Hepatocyte (in vitro differentiated cells): ENCODE measurements at places on chromosomes 5 and 9.

- DNase-seq, result no peak
Observed at GRCh38 chr5:8848997-8849594, 696.8 kb downstream of the SEMA5A start.

DNA sequence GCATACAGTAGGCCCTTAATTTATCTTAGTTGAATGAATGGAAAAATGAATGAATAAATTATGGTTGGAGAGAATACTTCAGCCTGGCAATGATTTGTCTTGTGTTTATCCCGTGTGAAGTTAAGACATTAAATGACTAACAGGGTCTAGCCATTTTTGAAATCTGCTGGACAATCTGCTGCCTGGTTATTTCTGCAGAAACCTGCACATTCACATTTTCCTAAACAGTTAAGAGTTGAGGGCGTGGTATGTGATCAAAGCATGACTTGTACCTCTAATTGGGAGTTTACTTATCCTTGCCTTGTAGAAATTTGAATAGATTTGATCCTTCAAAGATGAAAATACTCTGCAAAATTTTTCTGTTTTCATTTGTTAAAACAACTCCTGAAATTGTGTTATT lies 34.6 kb upstream of the NDFIP1 start:
- DNase-seq, result no peak

- no peak for DNase-seq
Observed at GRCh38 chr5:173778784-173779304, 109.3 kb upstream of the CPEB4 start.

DNA sequence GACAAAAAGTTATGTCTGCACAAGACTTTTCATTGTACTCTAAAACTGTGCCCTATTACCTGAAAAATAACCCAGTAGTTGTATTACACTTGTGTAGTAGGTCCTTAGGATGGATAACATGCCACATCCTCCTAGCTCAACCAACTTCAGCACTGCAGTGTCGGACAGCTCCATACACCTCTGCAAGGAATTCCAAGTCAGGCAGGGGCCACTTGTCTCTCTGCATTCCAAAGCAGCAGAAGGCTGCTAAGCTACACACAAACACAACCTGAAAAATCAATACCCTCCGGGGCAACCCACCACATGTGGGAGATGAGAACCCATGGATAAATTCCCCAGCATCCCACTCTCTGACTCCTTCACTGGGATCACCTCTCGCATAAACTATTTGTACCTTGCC lies 50.2 kb downstream of the MED10 start:
- peak; percentile 64 for DNase-seq

- DNase-seq, result no peak
Observed at GRCh38 chr9:122248448-122248865, 16.2 kb downstream of the RBM18 start.

- DNase-seq, result no peak
Observed at GRCh38 chr9:111005746-111006470, 32.4 kb downstream of the LPAR1 start.

GRCh38 chr9:83956436-83957247 lies 23.4 kb downstream of the HNRNPK start:
- DNase-seq, result no peak

GRCh38 chr5:53819482-53819881 lies 259.0 kb downstream of the NDUFS4 start:
- DNase-seq, result no peak

DNA sequence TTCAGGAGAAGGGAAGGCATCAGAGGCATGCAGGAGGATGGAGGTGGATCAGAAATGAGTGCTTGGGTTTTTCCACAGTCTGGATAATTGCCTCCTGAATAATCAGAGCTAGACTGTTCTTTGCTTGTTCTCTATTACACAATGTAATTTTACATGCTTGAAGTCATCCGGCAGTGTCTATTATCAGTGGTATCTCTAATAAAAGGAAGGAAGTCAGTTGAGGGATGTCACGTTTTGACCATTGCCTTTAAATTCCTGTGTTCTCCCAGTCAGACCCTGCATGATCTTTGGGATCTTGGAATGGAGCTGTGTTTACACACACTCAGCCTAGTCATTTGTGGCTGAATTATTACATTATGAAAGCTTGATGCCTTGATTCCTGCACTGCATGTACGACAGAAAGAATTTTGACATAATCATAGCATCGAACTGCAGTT lies 91.0 kb downstream of the PDE8B start:
- no peak for DNase-seq

DNA sequence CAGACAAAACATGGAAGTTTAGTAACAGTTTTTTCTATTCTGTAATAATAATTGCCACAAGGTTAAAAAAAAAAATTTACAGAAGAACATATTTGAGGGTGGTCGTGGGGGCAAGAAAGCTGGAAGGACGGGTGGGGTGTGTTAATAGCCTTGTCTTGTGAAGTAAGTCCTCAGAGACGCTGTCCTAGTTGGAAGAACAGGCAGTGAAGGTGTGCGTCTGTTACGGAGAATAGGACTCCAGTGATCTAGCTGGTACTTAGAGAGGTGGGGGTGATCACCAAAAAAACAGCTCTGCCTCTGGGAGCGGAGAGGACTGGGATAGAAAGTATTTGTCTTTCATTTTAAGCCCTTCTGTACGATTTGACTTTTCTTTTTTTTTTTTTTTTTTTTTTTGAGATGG lies 17.7 kb downstream of the ABL1 start:
- no peak for DNase-seq

DNA sequence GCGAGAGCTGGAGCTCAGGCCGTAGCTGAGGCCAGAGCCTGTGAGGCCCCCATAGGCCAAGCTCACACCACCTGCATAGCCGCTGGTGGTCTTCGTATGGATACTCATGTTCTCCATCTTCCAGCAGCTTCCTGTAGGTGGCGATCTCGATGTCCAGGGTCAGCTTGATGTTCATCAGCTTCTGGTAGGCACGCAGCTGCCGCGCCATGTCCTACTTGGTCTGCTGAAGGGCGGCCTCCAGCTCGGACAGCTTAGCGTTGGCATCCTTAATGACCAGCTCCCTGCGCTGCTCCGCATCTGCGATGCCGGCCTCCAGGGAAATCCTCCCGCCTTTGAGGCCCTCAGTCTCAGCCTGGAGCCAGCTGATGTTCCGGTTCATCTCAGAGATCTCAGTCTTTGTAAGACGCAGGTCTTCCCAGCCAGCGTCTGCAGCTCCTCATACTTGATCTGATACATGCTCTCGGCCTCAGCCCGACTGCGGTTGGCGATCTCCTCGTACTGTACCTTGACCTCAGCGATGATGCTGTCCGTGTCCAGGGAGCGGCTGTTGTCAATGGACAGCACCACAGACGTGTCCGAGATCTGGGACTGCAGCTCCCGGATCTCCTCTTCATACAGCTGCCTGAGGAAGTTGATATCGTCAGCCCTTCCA lies 172.1 kb downstream of the PPP2R2B start:
- no peak for DNase-seq

DNA sequence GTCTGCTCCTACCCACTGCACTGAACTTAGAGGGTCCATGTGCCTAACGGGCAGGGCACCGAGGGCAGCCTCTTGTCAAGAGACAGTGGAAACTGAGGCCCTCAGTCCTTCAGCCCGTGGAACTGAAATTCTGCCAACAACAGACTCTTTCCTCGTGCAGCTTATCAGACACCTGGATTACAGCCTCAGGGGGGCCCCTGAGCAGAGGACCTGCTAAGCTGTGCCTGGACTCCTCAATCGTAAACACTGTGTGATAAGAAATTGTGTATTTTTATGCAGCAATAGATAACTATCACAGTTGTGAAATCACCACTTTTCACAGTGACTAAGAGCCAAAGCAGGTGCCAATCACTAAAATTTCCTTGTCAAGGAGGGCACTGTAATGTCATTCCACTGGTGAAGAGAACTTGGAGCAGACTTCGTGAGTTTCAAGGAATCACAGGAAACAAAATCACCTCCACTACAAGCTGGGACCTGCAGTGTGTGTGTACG lies 33.4 kb upstream of the CTSV start:
- DNase-seq, result peak; percentile 44

DNA sequence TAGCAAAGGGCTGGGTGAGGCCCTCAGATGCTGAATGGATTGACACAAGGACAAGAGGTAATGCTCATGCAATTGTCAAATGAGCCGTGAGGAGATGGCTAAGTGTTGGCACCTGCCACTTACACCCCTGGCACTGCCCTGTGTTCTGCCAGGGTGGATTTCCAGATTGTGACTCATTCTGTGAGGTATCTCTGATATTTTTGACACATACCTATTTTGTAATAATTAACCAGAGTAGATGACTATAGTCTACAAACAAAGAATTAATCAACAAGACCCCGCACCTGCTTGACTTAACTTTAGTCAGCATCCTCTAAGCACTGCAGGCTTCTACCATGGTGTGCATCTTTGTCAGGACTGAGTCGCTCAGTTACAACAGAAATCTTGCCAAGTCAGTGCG lies 200.8 kb downstream of the DIRAS2 start:
- DNase-seq, result no peak

- peak; percentile 9 for DNase-seq
Observed at GRCh38 chr5:68134033-68134668, 81.4 kb upstream of the PIK3R1 start.

DNA sequence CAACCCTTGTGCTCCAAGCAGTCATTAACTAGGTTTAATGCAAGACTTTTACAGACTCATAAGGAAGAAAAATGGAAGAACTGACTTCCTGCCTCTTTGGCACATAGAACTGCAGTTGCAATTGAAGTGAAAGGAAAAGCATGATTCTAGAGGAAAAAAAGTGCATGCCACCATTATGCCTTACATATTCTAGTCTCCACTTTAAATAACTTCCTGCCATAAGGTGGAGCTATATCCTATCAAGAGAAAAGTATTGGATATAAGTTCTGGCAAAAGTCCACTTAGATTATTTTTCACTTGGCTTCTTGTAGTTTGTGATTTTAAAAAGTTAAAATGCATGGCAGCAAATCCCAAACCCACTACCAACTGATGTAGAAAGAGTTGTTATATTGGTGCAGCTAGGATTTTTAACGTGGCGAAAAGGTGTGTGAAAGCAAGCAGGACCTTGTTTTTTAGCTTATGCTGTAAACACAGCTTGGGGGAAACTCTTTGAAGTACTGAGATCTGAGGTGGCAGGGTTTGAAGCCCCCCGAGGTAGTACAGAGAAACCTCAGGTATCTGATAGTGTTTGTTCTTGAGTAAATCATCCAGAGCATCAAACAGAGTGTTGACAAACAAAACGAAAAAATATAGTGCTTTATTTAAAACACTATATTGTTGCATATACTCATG lies 117.9 kb downstream of the ANXA1 start:
- peak; percentile 53 for DNase-seq

- peak; percentile 72 for DNase-seq
Observed at GRCh38 chr5:172777881-172778814, 7.2 kb upstream of the DUSP1 start.

DNA sequence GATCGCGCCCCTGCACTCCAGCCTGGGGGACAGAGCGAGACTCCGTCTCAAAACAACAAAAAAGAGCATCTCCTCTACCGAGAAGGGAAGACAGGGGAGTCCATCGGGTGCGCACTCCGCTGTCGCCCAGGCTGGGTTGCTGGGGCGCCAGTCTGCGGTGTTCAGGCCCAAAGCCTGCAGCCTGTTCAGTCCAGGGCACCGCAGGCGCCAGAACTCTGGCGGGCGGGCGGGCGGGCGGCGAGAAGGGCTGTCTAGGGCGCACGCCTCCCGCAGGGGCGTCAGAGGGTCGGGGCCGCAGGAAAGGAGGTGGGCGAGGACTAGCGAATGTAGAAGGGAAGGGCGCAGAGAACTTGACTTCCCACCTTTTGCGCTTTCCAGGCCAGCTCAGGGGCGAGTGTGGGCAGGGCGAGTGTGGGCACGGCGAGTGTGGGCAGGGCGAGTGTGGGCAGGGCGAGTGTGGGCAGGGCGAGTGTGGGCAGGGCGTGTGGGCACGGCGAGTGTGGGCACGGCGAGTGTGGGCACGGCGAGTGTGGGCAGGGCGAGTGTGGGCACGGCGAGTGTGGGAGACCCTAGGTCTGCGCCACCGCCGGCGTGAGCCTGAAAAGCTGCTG lies 10.5 kb downstream of the PROP1 start:
- DNase-seq, result no peak

GRCh38 chr9:112535811-112536210 lies 49.2 kb downstream of the KIAA1958 start:
- DNase-seq, result no peak

DNA sequence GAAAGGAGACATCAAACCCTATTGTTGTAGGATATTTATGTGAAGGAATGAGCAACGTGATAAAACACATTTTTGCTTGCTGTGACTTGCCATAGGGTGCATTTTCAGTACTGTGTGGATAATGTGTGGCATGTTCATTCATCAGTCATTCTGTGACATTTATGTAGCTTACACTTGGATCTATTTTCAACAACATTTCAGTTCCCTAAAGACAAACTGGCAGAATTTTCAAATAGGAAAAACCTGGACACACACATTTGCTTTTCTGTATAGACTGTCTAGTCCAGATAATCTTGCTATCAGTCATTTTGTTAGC lies 127.7 kb downstream of the TMC1 start:
- no peak for DNase-seq

DNA sequence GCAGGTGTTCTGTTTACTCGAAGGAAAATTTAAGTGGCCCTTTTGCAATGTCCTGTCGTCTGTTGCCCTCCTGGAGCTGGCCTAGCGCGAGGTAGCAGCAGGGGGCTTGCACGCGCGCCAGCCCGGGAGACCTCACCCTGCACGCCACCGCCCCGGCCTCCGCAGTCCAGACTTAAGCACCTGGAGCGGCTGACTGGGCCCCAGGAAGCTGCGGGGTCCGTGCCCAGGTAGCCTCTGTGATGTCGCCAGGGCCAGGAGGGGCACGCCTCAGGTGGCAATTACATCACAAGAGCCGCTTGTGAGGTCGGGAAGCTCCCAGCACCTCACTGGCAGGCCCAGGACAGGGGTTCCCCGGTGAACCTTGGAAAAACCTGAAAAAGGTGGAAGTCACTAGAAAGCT lies at the start of gene SAXO1:
Gene SAXO1, minus strand, starts transcription at position 195 of the 400 bp plus-strand sequence. CDS start 301 bp downstream, outside the sequence.
- DNase-seq, result no peak

DNA sequence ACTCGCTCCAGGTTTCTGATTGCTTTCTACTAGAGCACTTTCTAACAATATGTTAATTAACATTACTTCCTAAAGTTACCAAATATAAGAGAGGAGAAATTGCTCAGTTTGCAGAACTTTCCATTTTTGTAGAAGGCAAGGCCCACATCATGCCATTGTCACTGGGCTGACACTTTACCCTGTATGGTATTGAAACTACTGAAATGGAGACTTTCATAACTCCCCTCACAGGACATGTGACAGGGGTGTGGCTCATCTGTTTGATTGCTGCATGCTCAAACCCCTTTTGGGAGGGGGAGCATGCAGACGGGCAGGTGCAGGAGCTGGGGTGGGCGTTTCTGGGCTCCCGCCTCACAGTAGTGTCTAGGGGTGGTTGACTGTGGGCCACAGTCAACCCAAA lies 206.3 kb upstream of the GHR start:
- no peak for DNase-seq

GRCh38 chr9:28688172-28688571 lies 1114.9 kb upstream of the C9orf72 start:
- no peak for DNase-seq

GRCh38 chr5:132054697-132055440 lies 5.6 kb upstream of the IL3 start:
- DNase-seq, result no peak

- no peak for DNase-seq
Observed at GRCh38 chr5:144249755-144250464, 79.2 kb downstream of the KCTD16 start.
